ENCODE measurements at places on chromosomes 2 and 18.

DNA sequence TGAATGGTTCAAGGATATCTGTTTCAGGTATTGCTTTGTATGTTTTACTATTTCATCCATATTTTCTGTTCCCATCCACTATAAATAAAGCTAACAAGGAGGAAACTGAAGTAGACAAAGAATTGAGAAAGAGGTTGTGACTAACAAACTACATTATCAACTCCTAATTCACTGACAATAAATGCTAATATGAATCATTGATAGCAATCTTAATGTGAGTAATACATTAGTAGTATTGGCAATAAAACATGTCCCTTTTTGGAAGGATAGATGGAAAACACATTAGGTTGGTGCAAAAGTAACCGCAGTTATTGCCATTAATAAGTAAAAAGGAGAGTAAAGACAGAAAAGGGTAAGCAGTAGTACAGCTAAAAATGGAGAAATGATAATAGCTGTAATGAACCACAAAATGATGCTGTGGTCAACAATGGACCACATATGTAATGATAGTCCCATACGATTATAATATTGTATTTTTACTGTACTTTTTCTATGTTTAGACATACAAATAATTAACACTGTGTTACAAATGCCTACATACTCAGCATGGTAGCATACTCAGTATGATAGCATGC lies 104.7 kb downstream of the THADA start:
- DNase-seq, result no peak

GRCh38 chr18:58268849-58269248 lies 224.8 kb downstream of the NEDD4L start:
- no peak for DNase-seq

DNA sequence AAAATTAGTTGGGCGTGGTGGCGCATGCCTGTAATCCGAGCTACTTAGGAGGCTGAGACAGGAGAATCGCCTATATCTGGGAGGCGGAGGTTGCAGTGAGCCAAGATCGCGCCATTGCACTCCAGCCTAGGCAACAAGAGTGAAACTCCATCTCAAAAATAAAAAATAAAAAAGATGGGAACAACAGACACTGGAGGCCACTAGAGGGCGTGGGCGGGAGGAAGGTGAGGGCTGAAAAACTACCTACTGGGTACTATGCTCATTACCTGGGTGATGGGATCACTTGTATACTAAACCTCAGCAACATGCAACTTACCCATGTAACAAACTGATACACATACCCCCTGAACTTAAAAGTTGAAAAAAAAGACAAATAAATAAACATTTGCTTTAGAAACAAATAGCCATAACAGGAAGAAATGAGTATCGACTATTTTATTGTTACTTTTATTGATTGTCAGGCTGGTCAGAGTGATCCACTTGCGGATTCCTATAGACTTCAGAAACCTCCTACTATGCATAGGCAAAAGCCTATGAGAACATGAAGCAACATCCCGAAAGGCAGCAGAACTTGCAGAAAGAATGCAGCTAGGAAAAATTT lies 61.0 kb downstream of the TMEM163 start:
- DNase-seq, result no peak

GRCh38 chr2:120014226-120014980 lies 1.5 kb downstream of the EPB41L5 start:
- no peak for DNase-seq

DNA sequence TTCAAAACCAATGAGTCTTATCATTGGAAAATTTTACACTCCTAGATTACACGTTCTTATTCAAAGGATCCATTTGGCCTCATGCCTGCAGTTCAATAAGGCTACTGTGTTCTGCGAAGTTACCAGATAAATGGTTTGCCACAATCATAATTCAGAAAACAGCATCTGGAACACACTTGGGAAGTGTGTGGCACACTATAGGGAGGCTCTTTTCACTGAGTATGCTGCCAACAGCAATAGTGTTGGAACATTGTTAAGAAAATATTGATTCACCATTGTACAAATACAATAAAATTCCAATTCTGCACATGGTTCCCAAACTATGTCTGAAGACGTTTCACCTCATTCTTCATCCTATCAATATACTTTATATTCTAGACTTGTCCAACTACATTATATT lies 141.4 kb upstream of the DOK6 start:
- no peak for DNase-seq

- no peak for DNase-seq
Measured at GRCh38 chr18:8928847-8929780, 173.4 kb upstream of the NDUFV2 start.

DNA sequence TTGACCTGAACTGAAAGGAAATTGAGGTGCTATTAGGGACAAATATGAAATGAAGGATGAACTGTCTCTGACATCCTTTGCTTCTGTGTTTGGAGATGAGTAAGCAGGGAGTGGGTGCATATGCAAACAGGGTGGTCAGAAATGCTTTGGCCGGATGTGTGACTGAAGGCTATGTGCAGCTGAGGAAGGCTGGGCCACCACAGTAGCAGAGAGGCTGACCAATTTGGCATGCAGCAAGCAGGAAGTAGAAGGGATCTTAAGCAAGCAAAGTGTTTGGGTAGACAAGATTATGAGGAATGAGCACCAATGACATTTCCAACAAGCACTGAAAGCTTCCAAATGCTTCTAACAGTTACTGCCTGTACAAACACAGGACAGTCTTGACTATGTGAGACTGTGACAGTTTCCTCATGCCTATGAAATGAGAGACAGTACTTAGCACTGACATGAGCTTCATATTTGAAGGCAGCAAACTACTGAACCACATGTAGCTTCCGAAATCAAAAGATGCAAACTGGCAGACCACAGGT lies 3.3 kb upstream of the ACTR3 start:
- peak; percentile 14 for DNase-seq

- no peak for DNase-seq
Measured at GRCh38 chr18:48672671-48673340, 134.0 kb downstream of the CTIF start.

DNA sequence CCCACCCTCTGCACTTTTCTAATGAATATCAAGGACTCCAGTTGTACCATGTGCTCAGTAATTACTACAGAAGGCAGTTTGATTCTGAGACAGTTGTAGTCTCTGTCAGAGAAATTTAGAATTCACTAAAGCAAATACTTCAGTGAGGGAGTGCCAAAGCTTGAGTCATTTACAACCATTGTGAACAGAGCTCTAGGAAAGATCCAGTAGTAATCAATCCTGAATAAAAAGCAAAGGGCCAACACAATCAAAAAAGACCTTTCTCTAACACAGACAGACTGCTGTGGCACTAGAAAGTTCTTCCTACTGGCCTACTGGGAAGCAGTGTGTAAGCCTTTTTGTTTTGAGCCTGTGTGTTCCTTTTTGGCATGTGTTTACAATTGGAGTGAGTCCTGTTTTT lies 135.6 kb upstream of the UNC80 start:
- no peak for DNase-seq

- DNase-seq, result peak; percentile 25
Measured at GRCh38 chr2:109128616-109129355, at the start of gene SH3RF3. Gene SH3RF3 (plus strand): TSS chr2:109129205.

GRCh38 chr18:24913507-24914170 lies 438.3 kb downstream of the ZNF521 start:
- DNase-seq, result no peak

DNA sequence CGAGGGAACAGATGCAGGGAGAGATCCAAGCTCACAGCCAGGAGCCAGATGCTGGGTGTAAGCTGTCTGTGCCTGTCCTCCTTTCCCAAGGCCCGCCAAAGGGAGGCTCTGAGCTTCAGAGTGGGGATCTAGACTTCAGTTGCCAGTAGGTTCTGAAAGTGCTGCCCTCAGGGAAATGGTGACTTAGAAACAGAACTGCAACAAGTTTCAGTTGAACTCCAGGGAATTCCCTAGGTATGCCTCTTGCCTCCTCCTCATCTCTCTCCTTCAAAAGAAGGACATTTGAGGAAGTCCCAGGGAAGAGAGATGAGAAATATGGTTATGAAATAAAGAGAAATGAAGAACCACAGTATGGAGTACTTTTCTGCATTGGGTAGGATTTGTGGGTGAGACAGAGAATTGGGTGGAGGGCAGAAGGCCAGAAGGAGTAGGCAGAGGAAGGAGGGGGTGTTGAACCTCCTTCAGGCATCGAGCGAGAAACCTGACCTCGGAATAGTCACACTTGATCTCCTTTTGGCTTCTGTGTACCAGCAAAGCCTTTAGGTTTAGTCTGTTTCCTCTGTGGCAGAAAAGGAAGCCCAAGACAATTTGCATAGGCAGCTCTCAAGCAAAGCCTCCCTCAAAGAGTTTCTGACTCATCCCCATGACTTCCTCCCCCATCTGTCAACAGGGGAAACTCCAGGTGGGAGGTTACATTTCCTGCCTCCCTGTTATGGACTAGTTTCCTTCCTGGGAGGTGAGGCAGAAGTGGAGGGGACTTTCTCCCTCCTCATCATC lies 45.7 kb downstream of the QPCT start:
- no peak for DNase-seq

- DNase-seq, result no peak
Measured at GRCh38 chr2:110744429-110744828, 12.1 kb downstream of the ACOXL start.

DNA sequence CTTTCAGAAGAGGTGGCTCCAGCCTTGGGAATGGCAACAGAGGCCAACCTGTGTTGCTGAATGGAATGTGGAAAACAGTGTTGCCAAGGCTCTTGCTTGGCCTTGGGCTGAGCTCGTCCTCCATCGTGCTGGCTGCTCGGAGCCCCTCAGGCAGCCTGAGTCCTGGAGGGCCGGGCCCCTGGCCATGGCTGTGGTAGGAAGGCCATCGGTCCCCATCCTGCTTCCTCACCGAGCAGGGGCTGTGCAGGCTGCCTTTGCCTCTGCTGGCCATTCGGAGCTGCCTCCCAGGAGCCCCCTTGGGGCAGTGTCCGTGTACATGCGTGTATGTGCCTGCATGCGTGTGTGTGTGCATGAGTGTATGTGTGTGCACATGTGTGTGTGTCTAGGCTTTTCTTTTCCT lies 178.2 kb downstream of the KLHL29 start:
- DNase-seq, result no peak

DNA sequence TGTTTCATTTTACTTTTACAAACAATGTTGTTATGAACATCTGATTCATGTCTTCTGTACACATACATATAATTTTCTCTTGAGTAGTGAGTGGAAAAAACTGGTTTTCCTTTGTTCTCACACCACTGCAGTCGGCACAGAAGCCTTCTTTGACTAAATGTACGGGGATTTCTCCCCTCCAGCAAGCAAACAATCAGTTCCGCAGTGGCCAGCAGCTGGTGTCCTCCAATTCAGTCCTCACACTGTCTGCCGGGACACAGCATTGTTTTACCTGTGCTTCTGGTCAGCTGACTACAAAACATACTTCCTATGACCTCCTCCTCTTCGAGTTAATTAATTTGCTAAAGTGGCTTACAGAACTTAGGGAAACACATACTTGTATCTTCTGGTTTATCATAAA lies 202.8 kb downstream of the WDR7 start:
- no peak for DNase-seq

DNA sequence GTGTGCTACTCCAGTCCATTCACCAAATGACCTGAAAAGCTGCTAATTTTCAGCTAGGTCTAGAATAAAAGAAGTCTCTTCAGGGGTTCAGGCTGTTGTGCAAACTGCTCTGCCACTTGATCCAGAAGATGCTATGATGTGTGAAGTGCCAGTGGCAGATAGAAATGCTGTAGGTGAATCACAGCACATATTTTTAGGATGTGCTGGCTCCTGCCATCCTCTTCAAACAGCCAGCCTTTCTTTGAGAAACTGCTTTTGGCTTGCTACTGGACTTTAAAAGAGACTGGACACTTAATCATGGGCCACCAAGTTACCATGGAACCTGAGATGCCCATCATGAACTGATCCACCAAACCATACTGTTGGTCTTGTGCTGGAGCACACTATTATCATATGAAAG lies 322.1 kb downstream of the EN1 start:
- no peak for DNase-seq

DNA sequence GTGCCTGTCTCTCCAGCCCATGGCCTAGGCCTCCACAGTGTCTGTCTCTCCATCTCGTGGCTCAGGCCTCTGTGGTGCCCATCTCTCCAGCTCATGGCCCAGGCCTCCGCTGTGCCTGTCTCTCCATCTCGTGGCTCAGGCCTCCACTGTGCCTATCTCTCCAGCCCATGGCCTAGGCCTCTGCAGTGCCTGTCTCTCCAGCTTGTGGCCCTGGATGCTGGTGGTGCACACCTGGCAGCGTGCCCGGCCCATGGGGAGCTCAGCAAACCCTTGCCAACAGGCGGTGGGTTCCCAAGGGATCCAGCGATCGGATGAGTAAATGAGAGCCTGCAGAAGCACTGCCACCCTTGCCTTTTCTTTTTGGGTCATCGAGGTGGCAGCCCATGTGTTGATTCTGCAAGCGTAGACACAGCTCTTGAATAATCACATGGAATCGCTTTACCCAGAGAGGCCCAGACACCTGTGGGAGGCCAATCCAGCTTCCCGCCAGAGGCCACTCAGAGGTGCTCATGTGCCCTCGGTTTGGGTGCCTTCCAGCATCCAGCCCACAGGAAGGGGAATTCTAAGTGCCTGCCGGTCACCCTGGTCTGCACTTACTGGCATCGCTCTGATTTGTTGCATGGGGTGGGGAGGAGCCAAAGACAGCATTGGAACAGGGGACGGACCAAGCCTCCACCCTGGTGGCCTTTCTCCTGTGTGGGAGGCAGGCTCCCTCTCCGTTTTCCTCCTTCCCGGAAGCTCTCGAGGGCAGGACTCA lies 101.8 kb upstream of the HDAC4 start:
- DNase-seq, result no peak

- DNase-seq, result no peak
Measured at GRCh38 chr2:201827621-201828020, 21.3 kb downstream of the CDK15 start.

- no peak for DNase-seq
Measured at GRCh38 chr2:71974846-71975245, 172.8 kb downstream of the CYP26B1 start.

GRCh38 chr18:43777636-43778304 lies 500.5 kb upstream of the SYT4 start:
- no peak for DNase-seq

- no peak for DNase-seq
Measured at GRCh38 chr18:10121028-10121427, 207.2 kb downstream of the VAPA start.

- DNase-seq, result no peak
Measured at GRCh38 chr2:202434472-202434871, 58.3 kb downstream of the BMPR2 start.

DNA sequence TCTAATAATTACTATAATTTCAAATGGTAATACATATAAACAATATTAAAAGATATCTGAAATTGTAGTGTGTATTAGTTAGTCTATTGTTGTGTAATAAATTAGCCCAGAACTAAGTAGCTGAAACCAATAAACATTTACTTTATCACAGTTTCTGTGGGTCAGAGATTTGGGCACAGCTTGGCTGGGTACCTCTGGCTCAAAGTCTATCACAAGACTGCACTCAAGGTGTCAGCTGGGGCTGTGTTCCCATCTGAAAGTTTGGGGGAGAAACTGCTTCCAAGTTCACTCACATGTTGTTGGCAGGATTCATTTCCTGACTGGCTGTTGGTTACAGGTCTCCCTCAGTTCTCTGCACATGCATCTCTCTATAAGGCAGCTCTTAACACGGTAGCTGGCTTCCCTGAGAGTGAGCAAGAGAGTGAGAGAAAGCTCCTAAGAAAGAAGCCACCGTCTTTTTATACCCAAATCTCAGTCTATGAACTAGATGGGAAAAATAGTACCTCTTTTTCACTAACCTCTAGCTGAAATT lies 25.6 kb upstream of the WIPF1 start:
- no peak for DNase-seq

GRCh38 chr18:23553887-23554286 lies 32.4 kb downstream of the NPC1 start:
- no peak for DNase-seq

- DNase-seq, result no peak
Measured at GRCh38 chr2:11708106-11708505, 38.1 kb upstream of the NTSR2 start.

GRCh38 chr2:239667431-239667985 lies 266.7 kb upstream of the HDAC4 start:
- no peak for DNase-seq
